Posterior vena cava (tissue), 2 donors: ENCODE measurements at places on chromosomes 3 and 15. TPM values are rescaled to one million over a fixed set of nuclear protein-coding genes. Genes with fewer than 3 reads are reported as not detected.

The PLS1 gene
- total RNA-seq = not detected

DNA sequence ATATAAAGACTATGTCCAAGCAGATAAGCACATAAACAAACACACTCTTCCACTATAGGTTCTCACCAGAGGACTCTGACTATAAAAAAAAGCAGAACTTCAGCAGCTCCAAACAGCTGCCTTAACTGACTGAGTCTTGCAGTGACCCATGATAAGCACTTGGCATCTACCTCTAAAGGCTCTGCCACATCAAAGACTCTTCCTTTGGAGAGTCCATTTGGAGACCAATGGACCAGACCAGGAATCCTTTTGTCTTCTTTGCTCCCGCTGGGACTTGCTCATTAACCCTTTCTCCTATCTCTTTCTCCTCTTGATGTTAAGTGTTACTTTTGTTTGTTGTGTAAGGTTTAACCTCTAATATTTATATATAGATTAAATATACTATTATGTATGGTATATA lies 424.1 kb downstream of the RSL24D1 start:
- no peak for DNase-seq

- DNase-seq = no peak
Observed at GRCh38 chr15:54659646-54660045, 537.1 kb downstream of the RSL24D1 start.

- no peak for DNase-seq
Observed at GRCh38 chr3:45134758-45135521, 11.2 kb downstream of the CDCP1 start.

GRCh38 chr3:99923873-99924272 lies 106.2 kb downstream of the CMSS1 start:
- DNase-seq = no peak
